Stimulated activated CD4-positive, alpha-beta T cell treated with anti-CD3 and anti-CD28 coated beads, Interleukin-4, amount 100 ng/mL, for 4 hours (primary cell): ENCODE measurements at places on chromosomes 1 and 21.
A peak's percentile ranks its signal among the peaks of the same experiment; 100 is the strongest.

DNA sequence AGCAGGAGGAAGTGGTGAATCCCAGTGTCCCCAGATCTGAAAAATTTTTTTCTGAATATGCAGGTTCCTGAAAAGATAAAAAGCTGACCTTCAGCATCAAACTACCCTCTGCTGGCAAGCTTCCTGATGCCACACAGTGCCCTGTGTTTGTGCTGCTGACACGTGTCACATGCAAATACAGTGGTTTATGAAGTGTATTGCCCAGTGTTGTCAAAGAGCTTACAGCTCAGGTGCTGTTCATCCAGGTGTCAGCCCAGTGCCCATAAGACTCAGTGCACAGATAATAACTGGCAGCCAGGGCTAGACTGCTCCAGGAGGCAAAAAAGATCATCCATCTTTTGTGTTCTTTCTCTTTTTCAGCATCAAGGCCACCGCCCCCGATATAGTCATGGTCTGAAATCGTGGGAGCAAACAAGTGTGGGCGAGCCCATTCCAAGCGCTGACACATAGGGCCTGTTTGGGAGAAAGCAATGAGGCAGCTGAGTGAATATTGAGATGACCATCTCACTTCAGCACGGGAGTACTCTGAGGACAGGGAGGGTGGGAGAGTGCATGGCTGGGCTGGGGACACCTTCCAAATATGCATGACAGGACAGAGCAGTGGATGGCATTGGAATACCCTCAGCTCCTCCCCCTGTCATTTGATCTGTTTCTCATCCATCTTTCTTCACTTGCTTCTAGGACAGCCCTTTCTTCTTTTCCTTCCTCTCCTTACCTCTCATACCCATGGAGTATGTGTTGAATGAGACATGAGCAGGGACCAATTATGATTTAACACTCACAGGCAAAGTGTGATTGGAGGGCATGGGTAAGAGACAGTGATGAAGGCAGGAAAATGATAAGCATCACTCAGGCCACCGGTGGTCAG is 6.4 kb upstream of the KCNK1 start:
- DNase-seq: no peak

GRCh38 chr1:199995096-199995685 is 32.3 kb upstream of the NR5A2 start:
- DNase-seq: no peak

GRCh38 chr1:112803906-112804762 is 89.0 kb upstream of the PPM1J start:
- DNase-seq: peak; percentile 32

DNA sequence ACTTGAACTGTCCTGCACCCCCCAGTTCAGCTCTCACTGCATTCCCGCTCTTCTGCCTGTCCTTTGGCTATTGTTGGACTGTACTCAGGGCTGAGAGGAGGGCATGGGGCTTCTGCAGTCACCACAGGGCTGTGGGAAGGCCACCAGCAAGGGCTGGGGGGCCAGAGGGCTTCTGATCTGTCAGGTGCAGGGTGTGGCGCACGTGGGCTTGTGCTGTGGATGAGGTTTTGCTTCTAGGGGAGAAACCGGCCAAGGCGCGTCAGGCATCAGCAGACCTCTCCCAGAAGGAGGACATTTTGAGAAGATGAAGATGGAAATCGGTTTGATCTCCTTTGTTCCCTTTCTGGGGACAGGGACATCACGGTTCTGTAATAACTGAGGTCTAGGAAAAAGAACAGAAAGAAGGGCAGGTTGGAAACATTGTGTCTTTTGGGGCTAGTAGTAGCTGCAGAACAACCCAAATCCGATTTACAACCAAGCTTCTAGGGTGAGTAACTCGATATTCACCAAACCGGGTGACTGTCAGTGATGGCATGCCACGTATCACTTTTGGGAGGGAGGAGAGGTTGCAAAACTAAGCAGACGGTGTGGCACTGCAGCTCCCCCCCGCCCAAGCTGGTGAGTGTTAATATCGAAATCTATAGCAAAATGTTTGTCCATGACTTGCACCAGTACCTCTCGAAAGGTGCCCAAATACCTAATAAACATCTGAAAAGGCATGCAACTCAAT is 40.9 kb downstream of the AGPAT3 start:
- no peak for DNase-seq
